ENCODE measurements at places on chromosomes 12 and 14.

DNA sequence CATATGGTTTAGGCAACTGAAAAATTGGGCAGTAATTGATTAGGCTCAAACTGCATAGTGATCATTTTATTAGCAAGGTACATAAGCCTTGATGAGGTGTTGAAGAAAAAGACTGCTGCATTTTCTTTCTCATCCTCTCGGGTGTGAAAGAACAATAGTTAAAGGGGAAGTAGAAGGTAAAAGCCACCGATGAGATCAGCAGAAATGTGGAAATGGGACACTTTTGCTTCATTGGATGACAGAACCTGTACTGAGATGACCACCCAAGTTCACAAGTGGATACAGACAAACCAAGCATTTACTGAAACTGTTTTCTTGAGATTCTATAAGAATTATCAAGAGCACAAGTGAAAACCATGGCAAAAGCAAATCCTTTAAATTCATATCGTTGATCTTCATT, 184.0 kb downstream of the TMX1 start:
- no peak for DNase-seq

DNA sequence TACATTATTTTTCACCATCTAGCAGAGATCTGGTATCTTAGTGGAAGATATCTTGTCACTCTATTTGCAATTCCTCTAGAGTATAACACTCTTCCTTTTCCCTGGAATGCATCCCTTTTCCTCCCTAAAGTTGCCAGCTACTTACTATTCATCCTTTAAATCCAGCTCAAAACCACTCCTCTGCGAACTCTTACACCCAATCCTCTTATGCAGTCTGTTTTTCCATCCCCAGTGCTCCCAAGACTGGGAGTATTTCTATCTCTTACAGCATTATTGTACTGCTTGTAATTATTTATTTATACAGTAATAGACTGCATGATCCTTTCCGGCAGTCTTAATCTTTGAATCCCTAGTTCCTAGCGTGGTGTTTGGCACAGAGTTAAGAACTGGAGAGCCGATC, 2.9 kb upstream of the SRGAP1 start:
- DNase-seq: no peak

DNA sequence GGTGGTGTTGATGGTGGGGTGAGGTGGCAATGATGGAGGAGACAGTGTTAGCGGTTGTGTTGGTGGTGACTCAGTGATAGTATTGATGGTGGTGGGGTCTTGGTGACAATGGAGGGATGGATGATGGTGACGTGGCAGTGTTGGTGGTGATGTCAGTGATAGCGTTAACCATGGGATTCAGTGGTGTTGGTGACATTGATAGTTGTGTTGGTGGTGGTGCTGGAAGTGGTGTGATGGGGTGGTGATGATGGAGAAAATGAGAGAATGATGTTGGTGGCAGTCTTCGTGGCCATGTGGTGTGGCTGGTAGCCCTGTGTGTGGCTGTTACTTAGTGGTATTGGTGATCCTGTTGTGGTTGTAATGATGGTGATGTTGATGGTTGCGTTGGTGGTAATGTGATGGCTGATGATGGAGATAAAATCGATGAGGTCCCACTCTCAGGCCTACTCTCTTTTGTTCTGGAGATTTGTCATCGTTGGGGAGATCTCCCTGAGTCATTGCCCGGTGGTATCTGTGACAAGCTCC, 2.6 kb downstream of the DTX1 start:
- no peak for DNase-seq

DNA sequence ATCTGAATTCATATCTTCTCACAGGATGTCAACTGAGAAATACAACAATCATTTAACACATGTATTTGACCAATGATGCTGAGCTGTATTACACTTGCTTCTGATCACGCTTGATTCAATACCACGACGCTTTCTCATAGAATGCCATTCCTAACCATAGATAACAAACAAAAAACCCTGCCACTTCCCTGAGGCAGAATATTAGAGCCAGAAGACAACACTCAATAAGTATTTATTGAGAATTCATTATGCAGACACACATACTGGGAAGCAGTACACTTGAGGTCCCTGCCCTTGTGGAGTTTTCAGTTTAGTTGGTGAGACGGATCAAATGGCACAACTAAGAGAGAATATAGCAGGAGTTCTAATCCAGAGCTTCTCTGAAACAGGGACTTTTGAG, 32.4 kb downstream of the BLTP3B start:
- no peak for DNase-seq

GRCh38 chr12:65924716-65925115, 100.4 kb downstream of the HMGA2 start:
- DNase-seq: no peak

DNA sequence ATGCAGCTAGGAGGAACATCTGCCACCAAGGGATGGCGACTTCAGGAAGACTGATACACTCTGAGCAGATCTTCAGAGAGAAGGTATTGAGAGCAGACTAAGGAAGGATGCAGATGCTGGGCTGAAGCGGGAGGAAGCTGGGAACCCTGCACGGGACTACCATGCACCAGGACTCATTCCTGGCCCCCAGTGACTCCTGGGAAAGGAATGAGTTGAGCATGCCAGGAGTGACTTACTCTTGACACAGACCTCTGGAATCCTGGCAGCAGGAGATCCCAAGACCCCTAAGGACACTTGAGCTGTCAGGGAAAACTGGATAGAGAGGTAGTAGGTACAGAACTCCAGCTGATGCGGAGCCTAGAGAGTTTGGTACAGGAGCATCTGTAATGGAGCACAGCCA, 336.1 kb downstream of the RPS29 start:
- no peak for DNase-seq

DNA sequence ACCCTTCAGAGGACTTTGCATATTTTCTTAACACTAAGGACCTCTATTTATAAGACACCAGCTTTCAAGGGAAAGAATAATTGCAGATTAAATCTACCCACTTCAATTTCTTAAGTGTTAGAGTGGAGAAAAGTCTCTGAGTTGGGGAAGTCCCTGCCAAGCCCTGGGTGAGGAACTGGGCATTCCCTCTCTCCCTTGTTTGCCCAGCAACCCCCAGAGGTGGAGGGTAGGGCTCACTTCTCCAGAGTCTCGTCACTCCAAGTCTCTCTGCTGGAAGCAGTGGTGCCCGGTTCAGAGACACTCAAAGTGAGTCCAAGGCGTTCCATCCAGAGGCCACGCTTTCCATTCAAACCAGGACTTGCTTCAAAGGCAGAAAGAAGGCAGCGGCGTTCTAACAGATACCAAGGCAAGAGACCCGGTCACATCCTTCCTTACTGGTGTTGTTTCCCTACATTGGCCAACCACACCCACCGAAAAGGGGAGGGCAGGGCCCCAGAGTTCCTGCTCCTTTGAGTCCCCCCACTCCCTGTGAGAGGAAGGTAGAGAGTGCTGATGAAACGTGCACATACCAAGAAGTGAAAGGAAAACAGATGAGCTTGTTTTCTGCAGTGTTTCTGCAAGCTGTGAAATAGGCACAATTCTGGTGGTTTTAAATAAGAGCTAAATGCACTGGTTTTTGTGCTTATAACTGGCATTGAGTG, 6.1 kb upstream of the BDKRB2 start:
- DNase-seq: no peak

DNA sequence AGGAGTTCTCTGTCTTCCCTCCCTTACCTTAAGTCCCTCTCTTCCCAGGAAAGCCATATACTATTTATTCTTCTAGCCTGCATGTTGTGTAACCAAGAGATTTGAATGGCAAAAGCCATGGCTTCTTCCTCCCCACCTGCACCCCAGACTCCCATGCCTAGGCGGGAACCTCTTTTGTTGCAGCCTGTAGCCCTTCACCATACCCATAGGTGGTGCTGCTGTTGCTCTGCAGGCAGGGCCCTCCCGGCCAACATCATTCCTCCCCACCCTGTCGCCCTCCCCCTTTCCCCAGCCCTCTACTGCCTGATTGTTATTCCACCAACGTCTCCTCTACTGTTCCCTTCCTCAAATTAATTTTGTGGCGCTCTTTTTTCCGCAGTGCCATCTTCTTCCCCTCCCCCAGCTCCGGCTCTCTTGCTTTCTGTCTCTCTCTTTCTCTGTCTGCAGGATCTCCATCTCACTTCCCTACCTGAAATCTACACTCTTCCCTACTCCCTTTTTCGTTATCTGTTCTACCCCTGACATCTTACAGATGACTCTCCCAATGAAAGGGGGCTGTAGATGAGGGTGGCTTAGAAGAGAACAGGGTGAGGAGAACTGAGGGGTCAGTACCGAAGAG, 13.8 kb downstream of the NGDN start:
- peak; percentile 7 for DNase-seq

- no peak for DNase-seq
Observed at GRCh38 chr12:107749083-107749482, 11.9 kb downstream of the PRDM4 start.

DNA sequence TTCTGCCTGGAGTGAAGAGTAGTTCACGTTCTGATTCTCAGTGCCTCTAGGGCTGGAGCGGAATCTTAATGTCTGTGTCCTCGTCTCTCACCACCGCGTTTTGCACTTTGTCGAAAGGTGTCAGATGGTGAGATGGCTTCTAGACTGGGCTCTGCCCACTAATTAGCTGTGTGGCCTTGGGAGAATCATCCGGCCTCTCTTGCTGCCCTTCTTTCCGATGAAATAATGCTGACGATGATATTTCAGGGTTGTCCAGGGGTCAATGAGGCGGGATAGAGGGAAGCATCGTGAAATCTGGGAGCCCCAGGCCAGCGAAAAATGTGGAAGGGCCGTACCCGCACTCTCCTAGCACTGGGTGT, 811 bp upstream of the GALNT16 start:
- DNase-seq: no peak

- no peak for DNase-seq
Observed at GRCh38 chr14:69685218-69685616, 73.8 kb downstream of the SUSD6 start.

DNA sequence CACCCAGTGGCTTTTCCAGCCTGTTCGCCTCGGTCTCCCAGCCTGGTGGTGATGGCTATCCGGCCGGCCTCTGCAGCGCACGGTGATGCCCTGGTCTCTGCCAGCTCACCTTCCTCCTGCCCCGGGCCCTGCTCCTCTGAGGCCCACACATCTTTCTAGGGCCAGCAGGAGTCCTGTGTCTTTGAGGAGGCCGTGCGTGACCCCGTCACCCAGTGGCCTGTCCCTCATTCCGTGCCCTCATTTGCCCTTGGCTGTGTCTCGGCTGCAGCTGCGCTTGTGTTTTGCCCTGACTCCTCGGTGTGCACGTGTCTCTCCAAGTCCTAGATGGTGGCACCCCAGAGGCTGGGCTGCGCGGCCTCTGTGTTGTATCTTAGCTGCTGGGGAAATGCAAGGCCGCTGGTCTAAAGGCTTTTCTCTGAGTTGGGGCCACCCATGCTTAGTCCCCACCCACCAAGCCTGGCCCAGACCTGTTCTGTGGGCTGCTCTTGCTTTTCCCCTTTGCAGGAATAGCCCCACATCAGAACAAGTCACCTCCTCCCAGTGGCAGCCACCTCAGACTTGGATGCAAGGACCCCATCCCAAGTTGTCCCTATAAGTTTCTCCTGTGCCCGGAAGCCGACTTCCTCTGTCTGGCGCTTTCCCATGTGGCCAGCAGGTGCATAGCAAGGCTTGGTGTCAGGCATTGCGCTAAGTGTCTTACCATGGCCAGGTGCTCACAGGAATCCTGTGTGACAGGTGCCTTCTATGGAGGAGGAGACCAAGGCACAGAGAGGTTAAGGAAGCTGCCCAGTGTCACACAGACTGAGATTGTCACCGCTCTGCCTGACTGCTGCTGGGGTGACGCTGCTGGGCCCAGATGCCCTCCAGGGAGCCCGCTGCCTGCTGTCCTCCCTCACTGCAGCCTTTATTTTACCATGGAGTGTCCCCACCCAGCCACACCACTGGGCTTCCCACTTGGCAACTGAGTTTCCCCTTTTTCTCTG, 64.5 kb downstream of the TSPAN9 start:
- no peak for DNase-seq

DNA sequence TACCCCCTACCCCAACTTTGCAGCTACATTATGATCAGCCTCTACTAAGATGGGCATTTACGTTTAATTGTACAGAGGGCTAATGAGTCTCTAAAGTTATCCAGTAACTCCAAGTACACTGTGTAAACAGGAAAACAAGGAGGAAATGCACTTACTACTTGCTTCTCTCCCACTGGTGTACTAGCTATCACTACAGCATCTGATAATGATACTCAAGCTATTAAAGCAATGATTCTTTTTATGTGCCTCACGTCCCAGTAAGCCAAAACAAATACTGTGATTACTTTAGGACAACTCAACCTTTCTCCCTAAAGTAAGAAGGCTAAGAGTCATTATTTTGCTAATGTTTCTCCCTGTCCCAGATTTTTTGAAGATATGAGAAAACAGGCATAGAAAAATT, 128.6 kb upstream of the CCDC175 start:
- DNase-seq: no peak

GRCh38 chr14:91249841-91250616, 5.5 kb upstream of the GPR68 start:
- peak; percentile 64 for DNase-seq

GRCh38 chr12:96400631-96401075, 414 bp upstream of the CDK17 start:
- no peak for DNase-seq

- DNase-seq: no peak
Observed at GRCh38 chr12:108477055-108477880, 37.8 kb upstream of the FICD start.

GRCh38 chr12:30100741-30101140, 317.0 kb upstream of the TMTC1 start:
- DNase-seq: no peak

DNA sequence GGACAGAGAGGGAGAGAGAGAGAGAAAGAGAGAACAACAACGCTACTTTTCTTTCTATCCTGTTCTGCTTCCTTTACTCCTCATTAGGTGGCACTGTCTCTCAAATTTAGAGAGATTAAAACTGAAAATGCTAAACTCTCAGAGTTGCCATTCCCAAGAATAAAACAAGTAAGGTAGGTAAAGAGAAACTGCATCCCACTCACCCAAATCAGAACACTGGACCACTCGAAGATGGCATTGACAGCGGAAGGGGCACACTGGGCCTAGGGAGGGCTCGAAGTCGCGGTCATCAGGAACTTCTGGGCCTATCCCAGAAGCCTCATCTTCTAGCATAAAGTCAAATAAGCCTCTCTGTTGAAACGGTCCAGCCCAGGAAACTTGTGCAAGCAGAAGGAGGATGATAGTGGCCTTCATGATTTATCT, 4.5 kb downstream of the DCN start:
- no peak for DNase-seq

DNA sequence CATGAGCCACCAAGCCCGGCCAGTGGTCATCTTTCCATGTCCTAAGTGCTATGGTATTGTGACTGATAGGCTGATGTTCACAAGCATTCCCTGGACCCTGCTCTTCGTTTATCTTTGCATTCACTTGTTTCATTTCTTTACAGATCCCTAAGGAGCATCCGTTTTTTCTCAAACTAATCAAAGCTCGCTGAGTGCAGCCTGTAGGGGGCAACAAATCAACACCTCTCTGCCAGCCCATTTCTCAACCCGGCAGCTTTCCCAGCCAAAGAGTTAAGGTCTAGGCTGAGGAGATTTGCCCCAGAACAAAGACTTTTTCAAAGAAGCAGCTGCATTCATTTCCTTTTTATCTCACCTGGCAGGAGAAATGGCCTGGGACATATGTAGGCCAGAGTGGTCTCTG, 12.1 kb downstream of the SIRT4 start:
- DNase-seq: no peak

DNA sequence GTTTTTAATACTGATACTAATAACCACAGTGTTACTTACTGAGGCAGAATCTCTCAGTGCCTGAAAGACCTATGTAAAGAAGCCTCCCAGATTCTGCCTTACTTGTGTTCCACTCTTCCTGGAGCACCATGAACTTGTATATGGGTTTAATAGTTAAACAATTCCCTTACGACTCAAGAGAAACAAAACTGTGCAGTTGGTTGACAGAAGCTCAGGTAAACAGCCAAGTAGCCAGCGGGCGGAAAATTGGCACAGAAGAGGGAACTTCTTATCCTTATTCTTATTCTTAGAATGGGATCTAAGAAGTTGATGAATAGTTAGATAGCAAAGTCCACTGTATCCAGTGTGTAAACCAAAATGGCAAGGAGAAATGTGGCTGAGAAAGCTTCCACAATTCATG, 22.7 kb upstream of the MAGOHB start:
- no peak for DNase-seq

Measured in NCI-H1436 treated with DMSO at 0.1 percent for 48 hours (cell line).